ENCODE measurements at places on chromosomes 4 and X.

DNA sequence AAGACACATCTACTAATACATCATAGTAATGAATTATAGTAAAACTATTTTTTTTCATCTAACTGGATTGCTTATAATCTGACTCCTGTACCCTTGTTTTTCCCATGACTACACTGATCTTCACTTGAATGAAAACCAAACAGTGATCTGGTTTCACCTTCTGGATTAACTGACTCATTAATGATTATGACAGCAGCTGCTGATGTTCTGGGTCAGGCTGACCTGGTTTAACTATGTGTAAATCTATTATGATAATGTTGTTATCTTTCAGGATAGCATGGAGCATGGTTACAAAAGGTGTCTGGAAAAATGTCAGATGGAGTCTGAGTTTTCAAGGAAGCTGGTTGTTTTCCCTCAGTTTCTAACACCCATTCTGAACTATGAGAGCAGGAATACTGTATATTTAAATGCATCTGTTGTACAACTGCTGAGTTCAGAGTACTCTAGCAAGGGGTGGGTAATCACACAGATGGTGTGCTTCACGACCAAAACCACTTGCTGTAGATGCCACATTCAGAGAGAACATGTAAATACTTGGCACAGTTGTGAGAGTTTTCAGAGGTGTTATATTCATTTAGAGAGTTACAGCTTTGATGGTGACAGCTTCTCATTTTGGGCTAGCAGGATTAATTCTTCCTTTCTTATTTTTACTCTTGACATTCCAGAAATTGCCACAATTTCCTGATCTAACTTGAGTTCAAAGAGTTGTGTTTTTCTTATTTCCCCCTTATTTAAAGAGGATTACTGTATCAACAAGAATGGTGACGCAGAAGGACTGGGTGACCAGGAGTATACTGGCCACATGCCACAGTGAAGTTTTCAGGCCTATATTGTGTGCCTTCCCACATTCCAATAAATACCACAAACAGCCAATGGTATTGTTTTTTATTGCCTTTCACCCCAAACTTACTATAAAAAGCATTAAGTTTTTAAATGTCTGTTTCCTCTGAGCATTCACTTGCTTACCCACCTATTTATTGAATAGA is 249.7 kb upstream of the TET2 start:
- DNase-seq: no peak

GRCh38 chrX:19576742-19577141 is 61.4 kb upstream of the MAP3K15 start:
- DNase-seq: no peak

DNA sequence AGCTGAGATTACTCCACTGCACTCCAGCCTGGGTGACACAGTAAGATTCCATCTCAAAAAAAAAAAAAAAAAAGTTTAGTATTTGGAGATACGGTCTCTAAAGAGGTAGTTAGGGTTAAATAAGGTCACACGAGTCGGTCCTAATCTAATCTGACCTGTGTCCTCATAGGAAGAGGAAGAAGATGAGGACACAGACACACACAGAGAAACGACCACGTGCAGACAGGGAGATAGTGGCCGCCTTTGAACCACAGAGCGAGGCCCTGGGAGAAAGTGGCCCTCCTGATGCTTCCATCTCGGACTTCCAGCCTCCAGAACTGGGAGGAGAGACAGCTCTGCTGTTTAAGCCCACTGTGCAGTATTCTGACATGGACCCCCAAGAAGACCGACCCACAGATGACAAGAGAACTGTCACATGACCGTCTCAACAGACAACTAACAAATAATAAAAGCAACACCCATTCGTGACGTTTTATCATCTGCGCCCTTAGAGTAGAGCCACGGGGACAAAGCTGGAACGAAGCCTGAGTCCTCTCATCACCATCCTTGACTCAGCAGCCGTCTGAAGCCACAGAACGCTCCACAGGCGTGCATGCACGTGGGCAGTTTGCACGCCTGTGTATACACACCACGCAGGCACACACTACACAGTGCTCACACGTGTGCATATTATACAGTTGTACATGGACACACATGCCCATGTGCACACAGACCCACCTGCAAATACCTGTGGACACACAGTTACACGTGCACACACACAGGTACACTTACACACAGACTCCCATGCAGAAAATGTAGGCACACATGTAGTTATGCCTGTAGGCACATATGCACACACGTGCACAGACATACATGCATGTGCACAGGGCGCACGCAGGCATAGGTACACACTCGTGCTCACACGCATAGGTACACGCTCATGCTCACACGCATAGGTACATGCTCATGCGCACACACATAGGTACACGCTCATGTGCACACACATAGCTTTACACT is 51.7 kb downstream of the FAM53A start:
- peak; percentile 68 for DNase-seq

- no peak for DNase-seq
Measured at GRCh38 chr4:61555789-61556188, 355.7 kb downstream of the ADGRL3 start.

GRCh38 chr4:40484346-40485090 is 145.1 kb downstream of the RBM47 start:
- DNase-seq: no peak

GRCh38 chr4:173012608-173013007 is 156.0 kb upstream of the GALNT7 start:
- no peak for DNase-seq

GRCh38 chr4:3338976-3339531 is 46.2 kb downstream of the RGS12 start:
- no peak for DNase-seq

DNA sequence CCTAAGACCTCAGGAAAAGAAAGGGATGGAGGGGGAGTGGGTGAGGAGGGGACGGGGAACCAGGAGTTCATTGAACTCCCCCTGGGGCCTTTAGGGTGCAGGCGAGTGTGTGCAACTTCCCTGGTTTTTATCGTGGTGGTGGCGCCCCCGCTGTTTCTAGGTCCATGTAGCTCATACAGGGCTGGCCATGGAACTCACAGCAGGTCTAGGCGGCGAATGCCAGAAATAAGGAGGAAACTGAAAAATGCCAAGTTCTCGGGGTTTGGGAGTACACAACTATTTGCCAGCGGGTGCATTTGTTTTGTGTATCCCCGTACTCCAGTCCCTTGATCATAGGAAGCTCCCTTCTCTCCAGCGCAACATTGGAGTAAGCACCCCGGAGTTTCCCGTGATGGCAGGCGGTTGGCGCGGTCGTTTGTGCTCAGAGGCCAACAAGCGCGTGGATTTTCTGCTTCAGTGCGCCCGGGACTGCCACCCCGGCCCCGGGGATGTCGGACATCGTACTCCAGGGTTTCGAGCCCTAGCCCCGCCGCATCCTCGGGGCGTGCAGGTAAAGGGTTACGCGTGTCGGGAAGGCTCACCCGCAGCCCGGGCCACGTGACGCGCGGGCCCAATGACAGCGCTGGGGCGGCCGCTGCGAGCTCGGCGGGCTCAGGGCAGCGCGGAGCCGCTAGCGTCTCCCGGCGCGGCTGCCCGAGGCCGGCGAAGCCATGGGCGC is 208.9 kb downstream of the NWD2 start:
- DNase-seq: no peak

DNA sequence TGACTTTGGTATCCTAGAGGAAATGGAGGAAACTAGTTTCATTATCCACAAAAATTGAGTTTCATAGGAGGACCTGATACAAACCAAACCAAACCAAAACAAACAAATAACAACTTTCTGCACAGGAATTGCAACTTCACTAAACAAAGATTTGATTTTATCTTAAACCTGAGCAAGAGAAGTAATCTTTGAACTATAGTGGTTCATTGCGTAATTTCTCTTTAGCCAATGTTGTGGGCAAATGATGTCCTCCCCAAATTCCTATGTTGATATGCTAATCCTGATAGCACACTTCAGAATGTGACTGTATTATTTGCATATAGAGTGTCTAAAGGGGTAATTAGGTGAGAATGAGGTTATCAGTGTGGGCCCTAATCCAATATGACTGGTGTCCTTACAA is 102.4 kb downstream of the CAMK2D start:
- DNase-seq: no peak

GRCh38 chr4:48295116-48295515 is 25.5 kb upstream of the TEC start:
- no peak for DNase-seq

- DNase-seq: no peak
Measured at GRCh38 chr4:142355421-142355930, 490.6 kb downstream of the INPP4B start.

DNA sequence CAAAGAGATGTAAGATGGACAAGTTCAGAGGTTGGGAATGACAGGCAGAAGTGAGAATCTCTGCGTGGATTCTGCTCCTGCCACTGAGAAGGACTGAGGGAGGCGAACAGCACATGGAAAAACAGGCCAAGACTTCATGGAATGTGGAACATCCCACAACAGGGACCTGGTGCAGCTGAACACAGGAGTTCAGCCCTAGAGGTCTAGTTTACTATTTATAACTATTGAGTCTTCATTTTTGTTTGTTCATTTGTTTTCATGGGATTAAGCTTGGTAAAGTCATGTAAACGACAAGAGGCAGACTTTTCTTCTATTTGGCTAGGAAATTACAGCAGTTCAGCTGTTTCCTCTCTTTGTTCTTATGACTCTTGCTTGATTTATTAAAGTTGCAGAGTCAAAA is 234.5 kb downstream of the MAML3 start:
- no peak for DNase-seq

DNA sequence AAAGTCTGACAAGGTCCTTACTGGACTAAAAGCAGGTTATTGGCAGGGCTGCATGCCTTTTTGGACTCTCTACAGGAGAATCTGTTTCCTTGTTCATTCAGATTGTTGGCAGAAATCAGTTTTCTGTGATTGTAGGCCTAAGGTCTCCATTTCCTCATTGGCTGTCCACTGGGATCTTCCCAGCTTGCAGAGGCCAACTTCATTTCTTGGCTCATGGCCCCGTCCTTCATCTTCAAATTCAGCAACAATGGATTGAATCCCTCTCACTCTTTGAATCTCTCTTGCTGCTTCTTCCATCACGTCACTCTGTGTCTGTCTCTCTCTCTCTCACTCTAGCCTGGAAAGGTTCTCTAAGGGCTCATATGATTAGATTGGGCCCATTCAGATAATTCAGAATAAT is 14.9 kb upstream of the GLUD2 start:
- no peak for DNase-seq

- DNase-seq: no peak
Measured at GRCh38 chrX:20139966-20140365, 1.7 kb downstream of the EIF1AX start.

GRCh38 chr4:105061136-105061696 is 85.5 kb upstream of the TET2 start:
- DNase-seq: peak; percentile 48

DNA sequence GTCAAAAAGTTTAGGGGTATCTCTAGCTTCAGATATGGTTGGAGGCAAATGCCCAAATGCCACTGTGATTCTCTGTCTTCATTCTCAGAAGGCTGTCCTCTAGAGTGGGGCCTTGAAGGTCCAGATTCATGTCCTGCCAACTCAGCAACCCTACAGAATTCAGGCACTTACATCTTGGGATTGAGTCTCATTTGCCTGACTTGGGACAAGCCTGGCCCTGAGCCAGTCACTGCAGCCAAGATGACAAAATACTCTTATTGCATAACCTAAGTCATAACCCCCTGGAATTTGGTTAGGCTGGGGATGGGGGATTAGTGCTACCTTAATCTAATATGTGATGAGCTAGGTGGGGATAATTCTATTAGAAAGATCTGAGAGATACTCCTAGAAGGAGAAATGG is 100.5 kb downstream of the AREG start:
- no peak for DNase-seq

DNA sequence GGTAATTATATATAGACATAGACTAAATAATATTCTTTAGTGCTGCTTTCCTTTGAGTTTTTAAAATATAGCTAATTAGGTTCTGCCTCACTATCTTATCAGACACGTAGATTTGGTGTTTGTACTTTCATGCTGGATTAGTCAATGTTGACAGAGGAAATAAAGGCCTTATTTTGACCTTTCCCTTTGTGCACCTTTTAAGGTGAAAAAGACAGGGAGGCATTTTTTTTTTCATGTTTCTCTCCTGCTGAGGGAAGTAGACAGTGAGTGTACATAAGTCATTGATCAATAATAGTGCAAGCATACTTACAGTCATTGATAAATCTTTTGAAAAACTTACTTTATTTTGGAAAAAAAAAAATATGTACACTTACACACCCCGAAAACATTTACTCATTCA is 467.8 kb downstream of the GRXCR1 start:
- no peak for DNase-seq

DNA sequence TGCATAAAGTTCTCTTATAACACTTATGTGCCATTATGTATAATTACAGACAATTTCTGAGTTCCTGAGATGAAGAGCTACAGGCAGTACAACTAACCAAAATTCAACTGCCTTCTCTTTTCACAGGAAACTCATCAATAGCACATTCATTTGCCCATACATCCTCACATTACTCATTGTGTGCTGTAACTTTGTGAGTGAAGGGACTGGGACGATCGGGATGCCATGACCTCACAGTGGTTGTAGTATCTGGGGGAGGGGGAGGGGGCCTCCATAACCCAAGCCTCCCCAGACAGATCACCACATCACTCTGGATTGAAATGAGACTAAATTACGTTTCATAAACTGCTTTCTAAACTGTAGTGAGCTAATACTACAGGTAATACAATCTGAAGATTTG is 60.7 kb downstream of the ABCG2 start:
- DNase-seq: no peak

- DNase-seq: no peak
Measured at GRCh38 chrX:83416273-83416672, 91.8 kb upstream of the POU3F4 start.

- DNase-seq: no peak
Measured at GRCh38 chr4:113481820-113482219, 279.7 kb downstream of the CAMK2D start.

GRCh38 chr4:138835832-138836533 is 179.6 kb upstream of the NOCT start:
- DNase-seq: peak; percentile 3

DNA sequence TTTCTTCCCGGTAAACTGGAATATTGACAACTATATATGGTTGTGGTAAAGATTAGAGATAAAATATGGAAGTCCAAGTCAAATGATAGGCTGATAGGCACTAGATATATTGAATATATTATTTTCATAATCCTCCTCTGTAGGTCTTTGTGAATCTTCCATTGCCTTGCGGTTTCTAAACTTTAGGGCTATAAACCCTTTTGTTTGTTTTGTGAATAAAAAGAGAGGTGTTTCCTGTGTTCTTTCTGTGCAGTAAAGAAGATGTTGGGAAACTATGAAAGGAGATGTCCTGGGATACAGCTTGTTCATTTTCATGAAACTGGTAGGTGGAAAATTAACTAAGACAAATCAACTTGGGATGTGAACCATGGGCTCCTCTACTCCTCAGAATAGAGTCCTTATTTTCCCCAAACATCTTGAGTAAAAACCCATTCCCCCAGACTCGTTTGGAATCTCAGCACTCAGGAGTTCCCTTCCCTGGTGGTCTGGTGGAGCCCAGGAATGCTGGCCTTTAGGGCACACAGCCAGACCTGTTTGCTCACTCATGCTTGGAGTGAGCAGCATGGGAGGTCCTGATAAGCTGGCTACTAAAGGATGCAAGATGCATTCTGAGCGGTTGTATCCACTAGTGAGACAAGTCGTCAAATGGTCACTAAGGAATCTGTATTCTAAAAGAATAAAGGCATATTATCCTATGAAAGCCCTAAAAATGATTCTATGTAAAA is 22.2 kb downstream of the PRDM8 start:
- DNase-seq: no peak

- DNase-seq: no peak
Measured at GRCh38 chrX:2705046-2705832, 14.1 kb downstream of the CD99 start.

GRCh38 chr4:171621646-171622045 is 191.6 kb upstream of the GALNTL6 start:
- peak; percentile 69 for DNase-seq

GRCh38 chr4:52883707-52884669 is 21.9 kb downstream of the RASL11B start:
- no peak for DNase-seq
